ENCODE measurements at places on chromosomes 1 and 21. TPM values are rescaled to one million over a fixed set of nuclear protein-coding genes. Genes with fewer than 3 reads are reported as not detected.
A peak's percentile ranks its signal among the peaks of the same experiment; 100 is the strongest.

GRCh38 chr1:165886983-165887382 lies 59.6 kb downstream of the UCK2 start:
- H3K4me3 ChIP-seq: no peak overlapping the region
- H3K27ac ChIP-seq: no peak overlapping the region
- no peaks in the 10 kb centered on the region for H3K27me3 ChIP-seq
- no peak for DNase-seq
- H3K4me1 ChIP-seq: no peaks in the 10 kb centered on the region

DNA sequence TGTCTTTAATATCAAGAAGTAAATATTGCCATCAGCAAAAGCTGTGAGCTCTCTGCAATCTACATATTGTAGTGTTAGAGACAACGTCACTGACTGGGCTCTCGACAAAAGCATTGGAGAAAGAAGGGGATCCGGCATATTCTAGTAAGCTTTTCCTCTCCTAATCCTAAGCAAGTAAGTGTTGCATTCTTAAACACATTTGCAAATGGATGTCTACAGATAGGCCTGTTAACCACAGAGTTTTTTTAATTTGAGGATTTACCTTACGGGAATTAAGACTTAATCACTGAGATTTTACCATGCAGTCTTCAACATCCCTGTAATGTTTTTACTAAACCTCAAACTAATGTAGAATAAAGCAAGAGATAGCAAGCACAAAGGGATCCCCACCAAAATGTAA lies 426.5 kb upstream of the CAMK1G start:
- H3K4me1 ChIP-seq: no peaks in the 10 kb centered on the region
- DNase-seq: no peak
- H3K4me3 ChIP-seq: no peak overlapping the region
- no peak overlapping the region for H3K27ac ChIP-seq

GRCh38 chr1:61895175-61895574 lies 152.9 kb downstream of the PATJ start:
- no peaks in the 10 kb centered on the region for H3K4me1 ChIP-seq
- no peaks in the 10 kb centered on the region for H3K27me3 ChIP-seq
- no peak overlapping the region for H3K4me3 ChIP-seq
- peaks cover 12% of the 10 kb centered on the region for H3K36me3 ChIP-seq
- DNase-seq: no peak
- no peak overlapping the region for H3K27ac ChIP-seq

GRCh38 chr1:68558321-68559026 lies 61.6 kb upstream of the DEPDC1 start:
- no peaks in the 10 kb centered on the region for H3K4me1 ChIP-seq
- DNase-seq: no peak
- H3K36me3 ChIP-seq: no peaks in the 10 kb centered on the region

- H3K4me3 ChIP-seq: no peak overlapping the region
- H3K4me1 ChIP-seq: peaks cover 16% of the 10 kb centered on the region
Observed at GRCh38 chr1:200133123-200133522, 105.6 kb downstream of the NR5A2 start.

DNA sequence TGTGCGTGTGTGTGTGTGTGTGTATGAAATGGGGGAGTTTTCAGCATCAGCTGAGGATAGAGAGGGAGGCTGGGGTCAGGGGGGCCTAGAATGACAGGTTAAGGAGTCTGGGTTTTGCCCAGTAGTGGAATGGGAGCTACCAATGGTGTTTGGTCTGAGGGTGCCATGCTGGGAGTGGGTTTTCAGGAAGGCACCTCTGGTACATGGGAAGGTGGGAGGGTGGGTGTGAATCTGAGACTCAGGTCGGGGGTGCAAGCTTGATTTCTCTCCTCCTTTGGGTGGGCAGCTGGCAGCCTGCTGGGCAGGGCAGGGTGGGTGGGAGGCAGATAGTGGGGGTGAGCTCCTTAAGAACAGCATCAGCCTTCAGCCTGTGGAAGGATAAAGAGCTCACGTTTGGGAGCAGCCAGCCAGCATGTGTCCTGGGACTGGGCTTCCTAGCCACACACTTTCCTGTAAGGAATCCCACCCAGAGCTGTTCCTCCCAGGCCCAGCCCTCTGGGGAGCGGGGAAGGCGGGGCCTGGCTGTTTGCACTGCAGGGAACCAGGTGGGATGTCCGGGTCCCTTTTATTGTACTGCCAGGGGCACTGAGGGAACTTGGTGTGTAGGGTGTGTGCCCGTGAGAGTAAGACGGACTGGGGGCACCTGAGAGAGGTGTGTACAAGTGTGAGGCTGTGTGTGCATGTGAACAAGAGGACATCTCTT lies 152.8 kb downstream of the FOXD2 start:
- no peak overlapping the region for H3K4me3 ChIP-seq
- no peaks in the 10 kb centered on the region for H3K4me1 ChIP-seq
- peaks cover 7% of the 10 kb centered on the region for H3K27me3 ChIP-seq
- H3K36me3 ChIP-seq: no peaks in the 10 kb centered on the region
- DNase-seq: no peak

DNA sequence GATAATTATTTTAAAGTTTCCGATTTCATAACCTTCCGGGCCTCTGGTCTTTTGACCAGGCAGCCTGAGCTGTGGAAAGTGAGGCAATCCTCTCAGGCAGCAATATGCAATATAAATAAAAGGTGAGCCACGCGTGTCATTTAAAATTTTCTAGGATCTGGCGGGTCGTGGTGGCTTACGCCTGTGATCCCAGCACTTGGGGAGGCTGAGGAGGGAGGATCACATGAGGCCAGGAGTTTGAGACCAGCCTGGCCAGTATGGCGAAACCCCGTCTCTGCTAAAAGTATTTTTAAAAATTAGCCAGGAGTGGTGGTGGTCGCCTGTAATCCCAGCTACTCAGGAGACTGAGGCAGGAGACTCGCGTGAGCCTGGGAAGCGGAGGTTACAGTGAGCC lies 546 bp upstream of the ZNF695 start:
- H3K4me1 ChIP-seq: peaks cover 6% of the 10 kb centered on the region
- H3K27ac ChIP-seq: no peak overlapping the region
- H3K36me3 ChIP-seq: no peaks in the 10 kb centered on the region
- no peak for DNase-seq
- H3K27me3 ChIP-seq: peaks cover 3% of the 10 kb centered on the region

- H3K4me3 ChIP-seq: no peak overlapping the region
- H3K27ac ChIP-seq: no peak overlapping the region
- no peaks in the 10 kb centered on the region for H3K4me1 ChIP-seq
- no peak for DNase-seq
- no peaks in the 10 kb centered on the region for H3K36me3 ChIP-seq
- H3K27me3 ChIP-seq: no peaks in the 10 kb centered on the region
Observed at GRCh38 chr1:37128091-37128490, 93.8 kb upstream of the GRIK3 start.

DNA sequence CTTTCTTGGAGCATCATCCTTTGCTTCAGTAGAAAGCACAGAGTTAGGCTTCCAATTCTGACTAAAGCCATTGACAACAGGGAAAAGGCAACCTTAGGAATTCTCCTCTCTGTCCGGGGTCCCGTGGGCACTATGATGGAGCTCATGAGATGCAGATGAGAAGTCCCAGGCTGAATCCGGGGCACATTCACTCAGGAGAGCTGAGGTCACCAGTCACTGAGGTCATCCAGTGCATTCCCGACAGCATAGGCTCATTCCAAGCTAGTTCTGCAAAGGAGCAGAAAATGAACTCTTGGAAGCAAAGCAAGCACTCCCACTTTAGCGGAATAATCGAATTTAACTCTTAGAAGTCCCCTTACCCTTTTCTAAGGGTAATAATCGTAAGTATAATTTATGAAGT lies 6.8 kb downstream of the CR1 start:
- no peak overlapping the region for H3K27ac ChIP-seq
- H3K4me1 ChIP-seq: no peaks in the 10 kb centered on the region
- peaks cover 26% of the 10 kb centered on the region for H3K27me3 ChIP-seq
- H3K4me3 ChIP-seq: no peak overlapping the region

GRCh38 chr1:1521331-1521730 lies 9.4 kb downstream of the ATAD3A start:
- H3K36me3 ChIP-seq: peaks cover 10% of the 10 kb centered on the region
- no peaks in the 10 kb centered on the region for H3K27me3 ChIP-seq
- no peak overlapping the region for H3K4me3 ChIP-seq
- no peaks in the 10 kb centered on the region for H3K4me1 ChIP-seq
- DNase-seq: no peak

- H3K36me3 ChIP-seq: no peaks in the 10 kb centered on the region
- H3K27me3 ChIP-seq: no peaks in the 10 kb centered on the region
- no peak for DNase-seq
Observed at GRCh38 chr1:11682799-11683198, 1.9 kb upstream of the MAD2L2 start.

- H3K36me3 ChIP-seq: no peaks in the 10 kb centered on the region
- H3K27ac ChIP-seq: no peak overlapping the region
- no peaks in the 10 kb centered on the region for H3K27me3 ChIP-seq
- no peak for DNase-seq
Observed at GRCh38 chr1:234907940-234908405, 220.7 kb downstream of the TOMM20 start.

DNA sequence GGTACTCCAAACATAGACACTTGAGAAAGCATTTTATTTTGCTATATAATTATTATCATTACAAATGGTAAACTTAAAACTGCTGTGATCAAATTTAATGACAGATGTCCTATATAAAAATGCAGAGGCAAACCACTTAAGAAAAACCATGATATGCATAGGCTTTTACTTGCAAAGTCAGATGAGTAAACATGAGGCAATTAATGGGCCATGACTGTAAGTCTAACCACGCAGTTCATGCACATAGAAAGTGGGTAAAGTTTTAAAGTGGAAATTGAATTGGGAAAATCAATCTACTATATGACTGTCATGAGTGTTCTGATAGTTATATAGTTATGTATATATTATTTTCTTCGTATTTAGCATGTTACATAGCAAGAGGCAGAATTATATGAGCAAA lies 219.2 kb downstream of the PTPRC start:
- H3K27me3 ChIP-seq: no peaks in the 10 kb centered on the region
- H3K36me3 ChIP-seq: peaks cover 11% of the 10 kb centered on the region
- no peak overlapping the region for H3K27ac ChIP-seq
- H3K4me1 ChIP-seq: no peaks in the 10 kb centered on the region

GRCh38 chr1:11761988-11762406 lies at the start of gene C1orf167:
Gene C1orf167 (plus strand): TSS chr1:11762193. CDS start chr1:11764401, 2,208 bp downstream.
- H3K4me1 ChIP-seq: peaks cover 8% of the 10 kb centered on the region
- DNase-seq: no peak
- H3K36me3 ChIP-seq: no peaks in the 10 kb centered on the region

DNA sequence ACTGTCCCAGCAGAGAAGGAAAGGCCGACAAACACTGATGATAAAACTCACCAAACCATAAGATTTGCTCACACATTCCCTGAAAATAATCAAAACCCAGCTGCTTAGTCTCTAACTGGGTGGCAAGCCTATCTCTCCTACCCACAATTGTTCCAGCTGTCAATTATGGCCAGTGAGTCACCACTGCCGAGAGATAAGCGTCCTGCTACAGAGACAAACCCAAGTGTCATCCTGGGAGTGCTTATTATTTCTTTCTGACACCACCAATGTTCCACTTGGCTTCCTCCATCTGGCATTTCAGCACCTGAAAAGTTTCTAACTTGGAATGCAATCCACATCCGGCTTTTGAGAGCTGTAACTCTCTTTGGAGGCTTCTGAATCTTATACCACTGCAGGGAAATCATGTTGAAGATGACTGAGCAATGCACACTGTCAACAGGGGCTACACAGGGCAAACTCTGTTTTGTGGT lies 51.5 kb upstream of the VAV3 start:
- H3K36me3 ChIP-seq: no peaks in the 10 kb centered on the region
- H3K4me3 ChIP-seq: no peak overlapping the region
- DNase-seq: no peak
- H3K27ac ChIP-seq: no peak overlapping the region
- H3K27me3 ChIP-seq: no peaks in the 10 kb centered on the region
- no peaks in the 10 kb centered on the region for H3K4me1 ChIP-seq

GRCh38 chr1:41341365-41341683 lies 19.9 kb upstream of the FOXO6 start:
- H3K4me1 ChIP-seq: no peaks in the 10 kb centered on the region
- no peaks in the 10 kb centered on the region for H3K36me3 ChIP-seq
- peaks cover 9% of the 10 kb centered on the region for H3K27me3 ChIP-seq
- H3K4me3 ChIP-seq: no peak overlapping the region

- no peak for DNase-seq
- peaks cover 68% of the 10 kb centered on the region for H3K4me1 ChIP-seq
- no peaks in the 10 kb centered on the region for H3K36me3 ChIP-seq
- H3K27ac ChIP-seq: no peak overlapping the region
- peak overlapping the region; percentile 85 for H3K4me3 ChIP-seq
Observed at GRCh38 chr1:197197430-197197997, 51.0 kb upstream of the ASPM start.

DNA sequence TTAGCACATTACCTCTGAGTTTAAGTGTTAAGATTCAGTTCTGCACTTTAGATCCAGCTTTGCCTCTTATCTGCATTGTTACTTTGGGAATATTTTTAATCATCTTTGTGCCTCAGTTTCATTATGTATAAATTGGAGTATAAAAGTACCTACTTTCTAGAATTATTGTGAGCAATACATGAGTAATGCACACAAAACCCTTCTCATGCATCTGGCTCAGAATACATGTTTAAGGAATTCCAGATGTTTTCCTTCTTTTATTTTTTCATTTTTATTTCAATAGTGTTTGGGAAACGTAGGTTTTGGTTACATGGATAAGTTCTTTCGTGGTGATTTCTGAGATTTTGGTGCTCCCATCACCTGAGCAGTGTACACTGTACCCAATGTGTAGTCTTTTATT lies 14.2 kb downstream of the C8A start:
- H3K36me3 ChIP-seq: no peaks in the 10 kb centered on the region
- H3K27me3 ChIP-seq: no peaks in the 10 kb centered on the region
- H3K27ac ChIP-seq: no peak overlapping the region
- DNase-seq: no peak
- no peaks in the 10 kb centered on the region for H3K4me1 ChIP-seq

- H3K27me3 ChIP-seq: no peaks in the 10 kb centered on the region
- H3K36me3 ChIP-seq: no peaks in the 10 kb centered on the region
- H3K4me3 ChIP-seq: no peak overlapping the region
- H3K4me1 ChIP-seq: no peaks in the 10 kb centered on the region
Observed at GRCh38 chr1:44576456-44577150, 97.7 kb downstream of the TMEM53 start.

- H3K27ac ChIP-seq: no peak overlapping the region
- H3K4me1 ChIP-seq: no peaks in the 10 kb centered on the region
- DNase-seq: no peak
- no peaks in the 10 kb centered on the region for H3K36me3 ChIP-seq
- H3K27me3 ChIP-seq: no peaks in the 10 kb centered on the region
- no peak overlapping the region for H3K4me3 ChIP-seq
Observed at GRCh38 chr1:77467741-77468140, 185.9 kb downstream of the AK5 start.

- DNase-seq: no peak
- H3K4me1 ChIP-seq: peaks cover 49% of the 10 kb centered on the region
- peak overlapping the region; percentile 66 for H3K4me3 ChIP-seq
- H3K27me3 ChIP-seq: no peaks in the 10 kb centered on the region
Observed at GRCh38 chr1:234844479-234845031, 234.6 kb upstream of the IRF2BP2 start.

GRCh38 chr1:27835046-27835445 lies 4.5 kb downstream of the PPP1R8 start:
- DNase-seq: no peak
- H3K4me3 ChIP-seq: no peak overlapping the region
- peaks cover 17% of the 10 kb centered on the region for H3K4me1 ChIP-seq
- H3K27me3 ChIP-seq: no peaks in the 10 kb centered on the region
- peak overlapping the region; percentile 44 for H3K27ac ChIP-seq

The LCE3A gene
- total RNA-seq: not detected

The CELA3A gene
- not detected for total RNA-seq

The SEMA6C gene
- 7.2 TPM for total RNA-seq

The LPAR3 gene
- 0.32 TPM for total RNA-seq

The OPTC gene
- not detected for total RNA-seq

The RHD gene
- 0.20 TPM for total RNA-seq

The GPA33 gene
- 21.0 TPM for total RNA-seq

The KPRP gene
- not detected for total RNA-seq

Data from CD4-positive, CD25-positive, alpha-beta regulatory T cell (primary cell).